Pancreas (tissue), 10 donors: ENCODE measurements at places on chromosomes 2 and 18. TPM values are rescaled to one million over a fixed set of nuclear protein-coding genes. Genes with fewer than 3 reads are reported as not detected.

DNA sequence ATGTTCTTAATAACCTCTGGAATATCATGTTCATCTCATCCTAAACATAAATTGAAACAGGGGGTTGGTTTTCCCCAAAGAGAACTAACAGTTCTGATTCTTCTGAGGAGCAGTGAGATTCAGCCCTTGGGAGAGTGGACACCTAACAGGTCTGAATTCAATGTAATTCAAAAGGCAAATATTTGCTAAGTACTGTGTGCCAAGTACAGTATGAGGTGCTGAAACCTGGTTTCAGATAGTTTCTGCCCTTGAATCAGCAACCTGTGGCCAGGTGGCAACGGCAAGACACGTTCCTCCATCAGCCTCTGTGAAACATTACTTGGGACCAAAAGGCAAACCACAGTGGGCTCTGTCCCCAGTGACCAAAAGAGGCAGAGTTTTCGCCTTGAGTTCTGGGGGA, 1.3 kb downstream of the LRRC30 start:
- DNase-seq, result no peak

DNA sequence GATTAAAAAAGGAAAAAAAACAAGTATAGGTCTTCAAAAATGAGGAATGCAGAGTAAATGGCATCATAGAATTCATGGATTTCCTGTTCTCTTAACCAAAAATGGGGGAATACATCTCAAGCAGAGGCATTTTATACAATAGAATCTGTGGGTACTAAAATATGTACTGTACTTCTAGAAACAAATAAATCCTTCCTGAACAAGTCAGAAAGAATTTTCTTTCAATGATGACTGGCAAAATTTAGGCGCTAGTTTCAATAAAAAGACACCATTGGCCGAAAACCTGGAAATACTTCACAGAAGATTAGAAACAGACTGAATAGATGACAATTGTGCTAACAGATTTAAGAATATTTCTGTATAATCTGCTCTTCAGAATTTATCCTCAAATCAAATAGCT, 15.1 kb downstream of the TRAK2 start:
- no peak for DNase-seq

DNA sequence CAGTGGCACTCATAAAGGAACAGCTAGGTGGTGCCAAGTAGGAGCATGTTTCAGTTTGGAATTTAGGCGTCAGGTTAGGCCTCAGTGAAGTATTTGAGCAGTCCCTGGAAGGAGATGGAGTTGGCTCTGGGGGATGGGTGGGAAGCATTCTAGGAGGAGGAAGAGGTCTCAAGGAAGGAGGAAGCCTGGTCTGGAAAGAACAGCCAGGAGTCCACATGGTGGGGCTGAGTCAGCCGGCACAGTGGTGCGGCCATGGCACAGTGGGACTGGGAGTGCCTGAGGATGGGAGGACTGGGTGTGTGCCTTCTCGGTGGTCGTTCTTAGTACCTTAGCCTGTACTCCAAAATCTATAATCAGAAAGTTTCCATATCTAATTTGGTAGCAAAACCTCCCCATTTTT, 373.3 kb downstream of the PTPRM start:
- DNase-seq, result no peak

DCC gene
- total RNA-seq, result 0.18 TPM
